ENCODE measurements at places on chromosomes 12 and 14. TPM values are rescaled to one million over a fixed set of nuclear protein-coding genes. Genes with fewer than 3 reads are reported as not detected.

The IKZF4 gene
- 2.1 TPM for total RNA-seq

The GARIN6 gene
- total RNA-seq = not detected

The FOXA1 gene
- total RNA-seq = not detected

The STXBP6 gene
- total RNA-seq = 199 TPM

The TSPAN9 gene
- total RNA-seq = 8.6 TPM

The CEBPE gene
- not detected for total RNA-seq

The PZP gene
- not detected for total RNA-seq

The LPAR5 gene
- 5.1 TPM for total RNA-seq

The LRRC23 gene
- total RNA-seq = 21.6 TPM

The MYO1H gene
- total RNA-seq = 1.2 TPM

The NAV3 gene
- total RNA-seq = 1.2 TPM

The TAS2R46 gene
- 2.5 TPM for total RNA-seq

The ZNF410 gene
- 73.7 TPM for total RNA-seq

The PARPBP gene
- total RNA-seq = 5.2 TPM

The GNB3 gene
- total RNA-seq = 0.65 TPM

The KIF5A gene
- 0.11 TPM for total RNA-seq

The PIP4P1 gene
- total RNA-seq = 18.8 TPM

The DAO gene
- not detected for total RNA-seq

The GALC gene
- 23.9 TPM for total RNA-seq

The CLEC2A gene
- total RNA-seq = 0.22 TPM

The VSX2 gene
- not detected for total RNA-seq

The GRIN2B gene
- total RNA-seq = 0.33 TPM

The HOTAIR gene
- total RNA-seq = not detected

The TMEM132C gene
- not detected for total RNA-seq

The MYL6B gene
- total RNA-seq = 53.4 TPM

The BICDL1 gene
- 6.5 TPM for total RNA-seq

The SERPINA5 gene
- not detected for total RNA-seq

The STRAP gene
- 102 TPM for total RNA-seq

The NOS1 gene
- not detected for total RNA-seq

The EGLN3 gene
- total RNA-seq = 8.2 TPM

The CBX5 gene
- total RNA-seq = 57.4 TPM

The ARHGEF40 gene
- 59.7 TPM for total RNA-seq

The TMEM229B gene
- total RNA-seq = 0.22 TPM

The GIT2 gene
- 33.3 TPM for total RNA-seq

The TNS2 gene
- 14.9 TPM for total RNA-seq

The TAMALIN gene
- total RNA-seq = not detected

The TBX3 gene
- 1.2 TPM for total RNA-seq

The DLK1 gene
- total RNA-seq = not detected

The SRGAP1 gene
- 9.0 TPM for total RNA-seq

The ZNF891 gene
- 0.76 TPM for total RNA-seq

The PPP2R5C gene
- 129 TPM for total RNA-seq

The PLEK2 gene
- 26.7 TPM for total RNA-seq

The SAMD15 gene
- 3.5 TPM for total RNA-seq

The RFLNA gene
- total RNA-seq = 3.8 TPM

The KRT84 gene
- not detected for total RNA-seq

The KRT73 gene
- not detected for total RNA-seq

The PLEKHH1 gene
- 1.2 TPM for total RNA-seq

The B4GALNT1 gene
- total RNA-seq = 0.22 TPM
